Esophagus muscularis mucosa (tissue), 4 donors: ENCODE measurements at places on chromosomes 2 and 18.

- peak; percentile 74 for DNase-seq
Observed at GRCh38 chr18:69974365-69974764, 26.7 kb upstream of the CD226 start.

- DNase-seq, result no peak
Observed at GRCh38 chr2:228268301-228268700, 86.8 kb upstream of the SPHKAP start.

- DNase-seq, result no peak
Observed at GRCh38 chr2:119179991-119180390, 21.4 kb upstream of the C1QL2 start.

DNA sequence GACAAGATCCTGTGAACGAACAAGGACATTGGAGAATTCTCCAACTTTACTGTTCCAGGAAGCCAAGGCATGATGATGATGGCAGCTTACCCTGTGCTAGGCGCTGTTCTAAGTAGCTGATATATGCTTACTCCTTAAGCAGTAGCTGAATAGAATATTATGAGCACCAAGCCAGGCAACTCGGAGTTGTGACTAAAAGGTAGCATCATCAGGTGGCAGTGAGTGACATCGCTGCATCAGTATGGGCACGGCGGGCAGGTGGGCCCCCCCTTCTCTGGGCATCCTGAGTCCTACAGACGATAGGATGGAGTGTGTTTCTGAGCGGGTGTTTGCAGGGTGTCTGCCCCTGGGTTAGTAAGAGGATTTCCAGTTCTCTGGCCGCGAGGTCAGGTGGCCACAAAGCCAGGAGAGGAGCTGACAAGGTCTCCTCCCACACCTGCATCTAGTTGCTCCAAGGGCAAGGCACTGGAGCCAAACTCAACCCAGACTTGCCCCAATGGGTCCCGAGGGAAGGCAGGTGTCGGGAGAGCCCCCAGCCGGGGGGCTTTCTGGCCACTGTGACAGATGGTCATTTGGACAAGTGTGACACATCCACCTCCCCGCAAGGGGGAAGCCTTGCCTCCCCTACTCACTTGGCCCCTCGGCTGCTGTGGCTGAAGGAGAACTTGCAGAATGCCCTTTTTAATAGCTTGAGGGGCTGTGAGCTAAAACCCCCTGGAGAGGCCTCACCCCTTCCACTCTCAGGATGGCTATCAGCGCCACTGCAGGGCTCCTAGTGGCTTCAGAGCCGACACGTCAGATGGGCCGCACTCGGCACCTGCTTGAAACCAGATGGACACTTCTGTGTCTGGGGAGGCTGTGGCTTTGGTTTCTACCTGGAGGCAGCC, 55.5 kb downstream of the CRACDL start:
- DNase-seq, result peak; percentile 90

DNA sequence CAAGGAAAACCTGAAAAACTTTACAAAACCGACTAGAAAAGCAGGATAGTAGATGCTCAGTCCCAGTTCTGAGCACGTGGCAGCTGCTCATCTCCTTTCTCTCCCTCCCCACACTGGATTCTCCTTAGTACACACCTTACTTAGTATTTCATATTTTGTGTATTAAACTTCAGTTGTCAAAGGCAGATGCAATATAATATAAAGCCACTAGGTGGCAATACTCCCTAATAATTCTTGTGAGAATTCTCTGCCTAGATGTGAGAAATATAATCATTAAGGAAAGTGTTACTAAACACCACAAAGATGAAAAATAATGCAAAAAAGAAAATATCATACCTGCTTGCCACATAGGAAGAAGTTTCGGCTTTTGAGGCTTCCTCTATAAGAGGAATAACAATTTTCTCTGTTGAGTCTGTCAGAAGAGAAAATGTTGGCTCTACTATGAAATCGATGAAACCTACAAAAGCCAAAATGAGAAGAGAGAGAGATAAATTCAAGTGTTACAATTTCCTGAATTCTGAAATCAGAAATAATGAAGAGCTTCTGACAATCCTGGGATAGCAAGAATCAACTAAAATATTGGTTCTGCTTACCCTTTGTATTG, 200.6 kb downstream of the PPP1R1C start:
- DNase-seq, result no peak

- DNase-seq, result no peak
Observed at GRCh38 chr2:104408266-104408665, 445.6 kb upstream of the POU3F3 start.

- no peak for DNase-seq
Observed at GRCh38 chr2:1563084-1563857, 150.0 kb downstream of the TPO start.

- DNase-seq, result no peak
Observed at GRCh38 chr18:49059028-49059834, 108.5 kb upstream of the SMAD7 start.

DNA sequence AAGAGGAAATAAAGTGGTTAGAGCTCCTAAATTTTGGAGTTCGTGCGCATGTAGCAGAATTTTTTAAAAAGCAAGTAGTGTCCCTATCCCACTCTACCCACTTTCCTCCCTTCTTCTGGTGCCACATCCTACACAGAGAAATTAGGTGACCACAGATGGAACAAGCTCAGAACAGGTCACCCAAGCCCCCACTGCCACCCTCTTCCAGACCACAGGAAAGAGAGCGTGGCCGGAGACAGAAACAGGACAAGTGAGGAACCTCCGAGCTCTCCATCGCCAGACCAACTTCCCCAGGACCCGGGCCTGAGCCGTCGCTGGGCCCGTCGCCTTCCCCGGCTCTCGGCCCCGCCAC, 433 bp downstream of the NPC1 start:
- no peak for DNase-seq

- DNase-seq, result peak; percentile 90
Observed at GRCh38 chr18:3481696-3482210, 31.8 kb downstream of the TGIF1 start.

- DNase-seq, result no peak
Observed at GRCh38 chr18:57258131-57258777, 94.1 kb upstream of the ST8SIA3 start.

GRCh38 chr2:128012698-128013097, 15.2 kb downstream of the SAP130 start:
- no peak for DNase-seq

DNA sequence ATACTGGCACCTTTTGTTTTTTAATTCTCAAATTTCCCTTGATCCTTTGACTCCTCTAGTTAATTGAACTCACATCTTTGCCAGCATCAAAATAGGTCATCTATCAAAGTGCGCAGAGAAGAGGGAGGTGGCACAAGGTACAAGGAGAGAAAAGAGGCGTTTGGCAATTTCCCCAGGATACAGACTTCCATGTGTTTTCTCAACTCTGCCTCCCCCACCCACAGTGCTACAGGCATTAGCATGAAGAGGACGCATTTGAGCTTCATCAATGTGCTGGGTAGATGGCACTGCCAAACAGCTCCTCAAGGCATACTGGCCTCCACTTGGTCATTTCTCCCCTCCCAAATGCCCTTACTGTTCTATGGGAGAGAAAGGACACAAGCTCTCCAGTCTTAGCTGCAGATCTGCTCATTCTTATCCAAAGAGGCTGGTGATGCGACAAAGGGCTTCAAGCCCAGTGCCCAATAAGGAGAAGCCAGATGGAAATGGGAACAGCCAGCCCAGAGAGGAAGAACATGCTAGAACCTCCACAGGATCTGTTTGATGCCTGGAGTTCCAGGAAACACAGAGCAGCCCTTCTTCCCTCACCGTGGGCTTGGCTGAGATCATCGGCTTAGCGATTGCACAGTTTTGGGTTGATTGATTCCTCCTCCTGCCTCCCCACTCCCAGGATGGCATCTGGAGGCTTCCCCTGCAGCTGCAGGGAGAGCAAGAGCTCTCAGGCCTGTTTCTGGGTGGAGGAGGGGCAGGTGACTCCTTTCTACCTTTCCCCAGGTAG, 144.7 kb upstream of the SMAD2 start:
- DNase-seq, result no peak

GRCh38 chr2:155266583-155266982, 568.1 kb downstream of the KCNJ3 start:
- DNase-seq, result no peak

DNA sequence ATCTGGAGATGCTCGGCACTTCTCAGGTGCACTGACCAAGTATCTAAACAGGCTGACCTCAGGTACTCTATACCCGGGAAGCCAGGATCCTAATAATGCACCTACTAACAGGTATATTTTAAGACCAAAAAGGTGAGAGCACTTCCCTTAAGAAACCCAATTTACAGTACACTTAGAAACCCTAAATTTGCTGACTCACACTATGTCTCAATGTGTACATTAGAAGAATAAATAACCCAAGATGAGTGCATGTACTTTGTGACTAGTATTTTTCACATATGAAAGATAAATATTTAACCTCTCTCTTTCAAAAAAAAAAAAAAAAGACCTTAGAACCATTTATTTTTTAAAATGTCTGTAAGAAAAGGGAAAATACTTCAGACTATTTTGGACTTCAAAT, 118.8 kb downstream of the ZNF516 start:
- no peak for DNase-seq

DNA sequence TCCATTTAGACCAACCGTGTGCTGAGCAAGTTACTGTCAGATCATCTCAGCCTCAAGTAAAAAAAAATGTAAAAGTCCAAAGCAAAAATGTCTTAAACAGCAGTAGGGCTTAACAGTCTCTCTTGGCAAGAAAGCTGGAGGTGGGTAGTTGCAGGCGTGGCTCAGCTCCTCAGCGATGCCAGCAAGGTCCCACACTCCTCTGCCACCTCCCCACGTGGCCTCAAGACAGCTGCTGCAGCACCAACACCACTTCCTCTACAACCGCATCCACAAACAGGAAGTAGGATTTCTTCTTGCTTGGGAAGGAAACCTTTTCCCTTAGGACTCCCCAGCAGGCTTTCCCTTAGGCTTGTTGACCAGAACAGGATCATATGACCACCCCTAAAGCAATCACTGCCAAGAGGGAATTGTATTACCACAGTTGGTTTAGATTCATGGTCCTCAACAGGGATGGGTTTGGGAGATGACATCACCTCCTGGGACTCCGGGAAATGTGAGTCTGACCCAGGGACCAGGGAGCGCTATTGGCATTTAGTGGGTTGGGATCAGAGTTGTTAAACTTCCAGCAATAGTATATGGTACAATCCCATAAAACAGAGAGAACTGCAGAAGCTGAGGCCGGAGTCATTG, 97.1 kb downstream of the MAPK4 start:
- no peak for DNase-seq

- no peak for DNase-seq
Observed at GRCh38 chr2:25266399-25266798, 75.3 kb downstream of the DNMT3A start.

- no peak for DNase-seq
Observed at GRCh38 chr2:44155666-44156446, 12.8 kb upstream of the PPM1B start.

DNA sequence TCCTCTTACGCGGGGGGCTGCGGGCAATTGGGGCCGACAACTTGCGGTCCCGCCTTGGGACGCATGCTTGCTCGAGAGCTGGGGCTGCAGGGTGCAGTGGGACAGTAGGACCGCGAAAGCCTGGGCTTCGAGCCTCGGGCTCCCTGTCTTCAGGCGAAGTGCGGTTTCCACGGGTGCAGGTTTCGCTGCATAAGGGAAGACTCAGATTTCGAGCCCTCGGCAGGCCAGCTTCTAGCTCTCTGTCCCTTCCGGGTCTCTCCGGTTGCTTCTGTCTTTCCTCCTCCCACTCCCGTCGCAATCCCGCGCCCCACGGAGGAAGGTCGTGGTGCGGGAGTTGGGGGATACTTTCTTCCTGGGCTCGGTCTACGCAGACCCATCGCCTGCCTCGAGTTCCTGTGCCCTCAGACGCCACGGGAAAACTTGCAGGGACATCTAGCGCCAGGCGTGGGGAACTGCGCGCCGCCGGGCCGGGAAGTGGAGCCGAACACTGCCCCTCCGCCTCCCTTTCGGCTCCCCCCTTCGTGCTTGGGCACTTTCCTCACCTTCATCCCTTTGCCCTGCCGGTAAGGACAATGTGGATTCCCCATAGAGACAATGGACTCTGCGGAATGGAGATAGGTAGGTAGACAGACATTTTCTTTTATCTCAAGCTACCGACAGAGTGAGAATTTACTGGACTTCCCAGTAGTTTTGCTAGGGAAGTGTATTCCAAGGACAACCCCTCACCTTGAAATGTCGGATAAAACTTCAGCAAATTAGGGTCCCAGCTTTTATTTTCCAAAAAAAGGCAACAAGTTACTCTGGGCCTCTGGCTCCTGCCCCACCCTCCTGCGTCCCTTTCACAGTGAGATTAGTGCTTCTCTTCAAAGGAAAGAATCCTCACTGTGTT, 4.2 kb upstream of the HOXD13 start:
- DNase-seq, result no peak

- no peak for DNase-seq
Observed at GRCh38 chr2:21369787-21370186, 246.0 kb downstream of the TDRD15 start.

- no peak for DNase-seq
Observed at GRCh38 chr2:54524226-54524991, 68.3 kb downstream of the SPTBN1 start.

DNA sequence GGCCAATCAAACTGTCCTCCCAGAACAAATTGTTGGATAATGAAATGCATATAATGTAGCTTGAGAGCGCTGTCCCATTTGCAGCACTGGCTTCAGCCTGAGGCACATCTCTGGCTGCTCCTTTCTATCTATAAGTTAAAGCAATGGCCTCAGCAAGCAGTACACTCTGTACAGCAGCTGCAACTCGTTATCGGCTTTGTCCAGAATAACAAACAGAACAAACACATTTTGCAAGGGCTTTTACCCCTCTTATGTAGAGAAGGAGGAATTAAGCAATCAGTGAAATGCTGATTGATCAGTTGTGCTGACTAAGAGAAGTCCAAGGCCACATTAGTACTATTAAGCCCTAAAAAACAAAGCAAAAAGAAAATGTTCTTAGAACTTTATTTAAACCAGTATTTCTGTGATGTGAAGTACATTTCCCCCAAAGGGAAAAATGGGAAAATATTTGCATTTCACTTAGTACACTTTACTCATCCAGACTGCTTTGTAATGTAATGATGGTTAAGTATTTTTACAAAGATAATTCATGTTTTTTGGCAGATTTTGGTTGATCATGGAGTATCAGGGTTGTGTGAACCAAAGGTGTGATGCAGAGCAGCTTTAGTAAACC, 15.0 kb upstream of the CPS1 start:
- no peak for DNase-seq

- DNase-seq, result no peak
Observed at GRCh38 chr2:202327858-202328257, 48.3 kb upstream of the BMPR2 start.

DNA sequence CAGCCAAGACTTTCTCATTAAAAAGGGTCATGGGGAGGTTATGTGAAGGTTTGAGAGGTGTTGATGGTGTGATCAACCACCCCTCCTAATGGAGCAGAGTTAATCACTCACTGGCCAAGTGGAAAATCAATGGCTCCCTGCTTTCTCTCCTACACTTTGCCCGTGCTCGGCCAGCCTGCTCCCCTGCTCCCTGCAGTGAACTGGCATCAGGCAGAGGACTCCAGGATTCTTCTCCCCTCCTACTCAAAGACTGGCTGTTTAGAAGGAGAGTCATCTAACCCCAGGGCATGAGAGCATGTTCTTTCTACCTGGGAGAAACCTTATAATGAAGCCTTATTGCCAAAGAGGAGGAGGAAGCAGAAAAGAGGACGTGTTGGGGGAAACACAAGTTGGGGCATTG, 74.9 kb downstream of the SGPP2 start:
- no peak for DNase-seq
